ENCODE measurements at places on chromosomes 7 and 10.
A peak's percentile ranks its signal among the peaks of the same experiment; 100 is the strongest.

GRCh38 chr10:43899224-43899959, 250.7 kb upstream of the ZNF32 start:
- no peak for DNase-seq

GRCh38 chr7:123319911-123320310, 120.1 kb upstream of the SLC13A1 start:
- no peak for DNase-seq

- DNase-seq, result no peak
Observed at GRCh38 chr7:937856-938484, 16.5 kb downstream of the ADAP1 start.

- DNase-seq, result peak; percentile 86
Observed at GRCh38 chr10:31146491-31147209, 115.0 kb upstream of the ZNF438 start.

DNA sequence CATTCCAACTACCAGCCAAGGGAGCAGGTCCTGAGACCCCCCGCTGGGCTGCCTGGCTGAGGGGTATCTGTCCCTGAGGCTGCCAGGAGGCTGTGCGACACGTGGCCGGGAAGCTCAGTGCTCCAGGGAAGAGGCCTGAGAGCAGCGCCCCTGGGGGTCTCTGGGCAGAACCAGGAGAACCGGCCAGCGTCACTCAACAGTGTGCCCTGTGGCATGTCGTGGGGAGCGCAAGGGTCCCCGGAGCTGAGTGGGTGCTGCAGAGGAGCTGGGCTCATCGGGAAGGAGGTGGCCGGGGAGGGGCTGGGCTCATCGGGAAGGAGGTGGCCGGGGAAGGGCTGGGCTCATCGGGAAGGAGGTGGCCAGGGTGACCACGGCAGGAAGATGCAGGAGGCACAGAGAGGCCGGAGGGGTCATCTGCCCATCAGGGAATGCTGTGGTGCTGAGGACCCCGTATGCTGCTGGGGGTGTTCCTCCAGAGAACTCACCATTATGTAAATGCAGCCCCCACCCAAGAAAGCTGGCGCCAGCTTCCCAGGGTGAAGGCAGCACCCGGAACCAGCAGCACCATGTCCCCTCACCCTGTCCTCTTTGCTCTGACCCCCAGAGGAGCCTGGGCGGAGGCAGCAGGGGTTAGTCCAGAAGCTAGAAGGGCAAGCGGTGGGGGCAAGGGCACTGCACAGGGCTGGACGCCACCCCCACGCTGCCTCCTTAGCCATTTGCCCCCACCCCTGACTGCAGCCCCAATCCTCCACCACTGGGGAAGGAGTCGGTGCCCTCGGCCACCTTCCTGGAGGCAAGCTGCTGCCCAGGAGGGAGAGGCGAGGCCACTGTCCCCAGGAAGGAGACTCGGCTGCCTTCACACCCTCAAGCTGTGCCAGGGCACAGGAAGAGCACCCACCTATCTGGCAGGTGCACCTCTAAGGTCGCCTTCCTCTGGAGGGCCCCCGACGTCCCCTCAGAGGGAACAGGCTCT, 33.3 kb downstream of the CALML3 start:
- DNase-seq, result no peak

GRCh38 chr7:92944633-92945032, 108.3 kb upstream of the CDK6 start:
- peak; percentile 47 for DNase-seq

DNA sequence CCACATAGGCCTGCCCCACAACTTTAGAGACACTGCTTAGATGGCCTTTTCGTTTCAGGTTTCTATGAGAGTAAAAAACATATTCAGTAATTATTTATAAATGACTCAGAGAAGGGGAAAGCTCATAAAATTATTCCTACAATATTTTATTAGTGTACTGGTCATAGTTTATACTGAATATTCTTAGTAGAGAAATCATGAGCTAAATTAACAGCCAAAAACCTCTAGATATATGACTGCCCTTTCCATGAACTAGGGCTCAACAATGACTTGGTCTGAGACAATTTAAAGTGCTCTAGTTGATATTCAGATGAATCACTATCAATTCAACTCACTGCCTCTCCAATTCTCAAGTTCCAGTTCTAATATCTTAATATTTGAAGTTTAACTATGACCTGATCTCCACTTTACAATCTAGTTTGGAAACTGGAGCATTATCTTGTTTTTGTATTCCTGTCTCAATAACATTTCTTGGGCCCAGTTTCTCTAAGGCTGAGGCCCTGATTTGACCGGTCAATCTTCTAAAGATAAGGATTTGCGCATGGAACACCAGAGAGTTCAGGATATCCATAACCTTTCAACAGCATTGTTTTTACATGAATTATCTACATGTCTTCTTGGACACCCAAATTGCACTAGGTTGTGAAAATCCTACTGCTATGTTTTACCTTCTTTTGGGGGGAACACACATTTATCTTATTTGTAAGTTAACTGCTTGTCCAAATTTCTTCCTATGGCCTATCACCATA, 141.6 kb downstream of the DGKB start:
- no peak for DNase-seq

GRCh38 chr10:133061296-133062038, 26.3 kb upstream of the ADGRA1 start:
- no peak for DNase-seq

- DNase-seq, result peak; percentile 19
Observed at GRCh38 chr7:158120716-158121115, 466.9 kb downstream of the PTPRN2 start.

GRCh38 chr10:86688398-86688921, 20.1 kb downstream of the LDB3 start:
- DNase-seq, result peak; percentile 79

DNA sequence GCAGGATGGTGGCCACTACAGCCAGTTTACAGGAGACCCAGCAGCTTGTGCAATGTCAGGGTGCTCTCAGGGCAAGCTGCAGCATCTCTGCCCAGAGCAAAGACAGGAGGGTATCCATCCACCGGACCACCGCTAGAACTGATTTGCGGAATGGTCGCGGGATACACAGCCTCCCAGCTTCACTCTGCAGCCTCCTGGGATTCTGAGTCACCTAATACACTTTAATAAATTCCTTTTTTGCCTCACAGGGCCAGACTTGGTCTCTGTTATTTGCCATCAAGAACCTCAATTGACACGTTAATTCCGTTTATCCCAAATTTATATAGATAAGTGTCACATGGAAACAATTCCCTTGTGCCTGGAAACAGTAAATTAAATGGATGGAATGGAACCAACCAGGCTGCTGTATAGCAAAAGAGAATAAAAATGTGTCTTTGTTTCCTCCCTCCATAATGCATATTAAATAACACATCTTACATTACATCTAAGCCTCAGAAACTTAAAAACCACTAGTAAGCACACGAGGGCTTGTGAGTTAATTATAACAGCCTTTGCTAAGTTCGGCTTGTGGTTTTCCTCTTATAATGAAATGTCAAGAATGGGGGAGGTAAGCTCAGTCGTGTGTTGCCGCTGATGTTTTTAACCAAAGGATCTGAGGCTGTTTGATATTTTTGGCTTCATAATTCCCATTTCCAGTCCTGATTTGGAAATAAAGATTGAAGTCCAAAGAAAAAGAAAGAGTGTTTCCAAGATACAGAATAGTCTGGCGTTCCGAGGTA, 52.1 kb downstream of the ADRB1 start:
- DNase-seq, result no peak

GRCh38 chr10:25828475-25828874, 105.6 kb upstream of the MYO3A start:
- DNase-seq, result no peak

GRCh38 chr10:125451319-125451718, 231.6 kb downstream of the TEX36 start:
- no peak for DNase-seq

DNA sequence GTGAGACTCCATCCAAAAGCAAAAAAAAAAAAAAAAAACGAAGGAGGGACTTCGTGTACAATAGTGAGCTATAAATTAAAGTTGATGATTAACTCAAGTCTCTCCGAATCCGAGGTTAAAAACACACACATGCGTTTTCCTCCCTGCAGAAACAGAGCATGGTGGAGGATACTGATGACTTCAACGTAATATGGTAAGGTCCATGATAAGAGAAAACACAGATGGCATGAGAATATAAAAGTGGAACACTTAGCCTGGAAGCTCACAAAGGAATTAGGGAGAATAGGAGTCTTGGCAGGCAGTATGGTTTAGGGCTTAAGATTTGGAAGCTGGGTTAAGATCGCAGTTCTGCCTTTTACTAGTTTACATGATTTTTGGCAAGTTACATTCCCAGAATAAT, 20.1 kb upstream of the GSTK1 start:
- peak; percentile 26 for DNase-seq

DNA sequence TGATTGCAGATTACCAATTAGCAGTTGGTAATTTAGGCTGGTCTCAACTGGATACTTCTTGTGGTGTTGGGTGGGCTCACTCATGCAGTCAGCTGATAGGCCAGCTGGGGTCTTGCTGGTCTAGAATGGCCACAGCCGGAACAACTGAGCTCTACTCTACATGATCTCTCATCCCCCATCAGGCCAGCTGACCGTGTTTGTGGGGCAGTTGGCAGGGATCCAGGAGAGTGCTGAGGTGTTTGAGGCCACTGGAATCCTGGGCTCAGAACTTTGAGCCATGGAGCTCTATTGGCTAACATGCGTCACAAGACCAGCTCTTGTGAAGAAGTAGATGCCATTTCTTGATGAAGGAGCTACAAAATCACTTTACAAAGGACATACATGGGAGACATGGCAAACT, 242.4 kb downstream of the GFRA1 start:
- DNase-seq, result no peak

- no peak for DNase-seq
Observed at GRCh38 chr7:73644688-73645286, 20.5 kb upstream of the MLXIPL start.

GRCh38 chr10:100184840-100185239, 989 bp downstream of the ERLIN1 start:
- no peak for DNase-seq

GRCh38 chr7:143210541-143210940, 11.3 kb upstream of the TAS2R40 start:
- no peak for DNase-seq

DNA sequence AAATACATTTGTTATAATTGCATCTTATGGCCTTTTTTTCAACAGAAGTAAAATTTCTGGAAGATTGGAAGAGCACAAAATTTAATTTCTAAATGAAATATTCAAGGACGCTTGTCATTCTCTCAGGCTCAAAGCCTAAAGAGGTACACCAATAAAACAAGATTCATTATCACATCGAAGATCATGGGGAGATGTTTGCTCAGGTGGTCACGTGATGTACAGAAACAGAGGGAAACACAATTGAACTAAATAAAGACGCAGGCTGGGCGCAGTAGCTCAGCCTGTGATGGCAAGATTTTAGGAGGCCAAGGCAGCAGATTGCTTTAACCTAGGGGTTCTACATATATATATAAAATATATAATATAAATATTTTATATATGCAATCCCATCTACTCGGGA, 37.3 kb upstream of the TMEM254 start:
- DNase-seq, result no peak

DNA sequence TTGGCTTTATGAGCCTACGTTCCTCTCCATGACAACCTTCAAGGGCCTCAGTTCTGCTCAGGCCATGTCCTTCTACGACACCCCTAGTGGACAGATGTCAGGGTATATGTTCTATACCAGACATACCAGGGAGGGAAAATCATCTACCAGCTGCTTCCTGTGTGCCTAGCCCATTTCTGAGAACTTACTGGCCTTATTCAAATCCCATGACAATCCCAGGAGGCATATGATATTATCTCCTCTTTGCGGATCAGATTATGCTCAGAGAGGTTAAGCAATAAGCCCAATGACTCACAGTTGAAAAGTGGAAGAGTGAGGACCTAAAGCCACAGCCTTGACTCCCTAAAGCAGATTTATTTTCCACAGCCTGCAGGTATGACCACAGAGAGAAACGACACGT, 139.3 kb downstream of the GLI3 start:
- peak; percentile 70 for DNase-seq

DNA sequence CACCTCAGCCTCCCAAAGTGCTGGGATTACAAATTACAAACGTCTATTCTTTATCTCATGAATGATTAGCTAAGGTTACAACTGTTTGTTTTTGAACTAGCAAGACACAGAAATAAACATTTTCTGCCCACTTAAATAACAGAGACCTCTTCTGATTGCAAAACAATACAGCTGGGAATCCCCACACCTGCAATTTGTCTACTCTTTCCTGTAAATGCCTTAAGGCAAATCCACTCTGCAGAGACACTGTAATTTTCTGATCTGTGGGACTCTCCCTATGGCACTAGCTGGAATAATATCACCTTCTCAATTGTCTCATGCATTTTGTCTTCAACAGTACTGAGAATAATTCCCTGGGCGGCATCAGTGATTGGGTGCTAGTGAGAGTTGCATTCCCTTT, 149.3 kb upstream of the FAM3C start:
- no peak for DNase-seq

- DNase-seq, result peak; percentile 37
Observed at GRCh38 chr10:11163780-11164550, 146.3 kb downstream of the CELF2 start.

- peak; percentile 71 for DNase-seq
Observed at GRCh38 chr7:98613601-98614425, 3.3 kb upstream of the NPTX2 start.

DNA sequence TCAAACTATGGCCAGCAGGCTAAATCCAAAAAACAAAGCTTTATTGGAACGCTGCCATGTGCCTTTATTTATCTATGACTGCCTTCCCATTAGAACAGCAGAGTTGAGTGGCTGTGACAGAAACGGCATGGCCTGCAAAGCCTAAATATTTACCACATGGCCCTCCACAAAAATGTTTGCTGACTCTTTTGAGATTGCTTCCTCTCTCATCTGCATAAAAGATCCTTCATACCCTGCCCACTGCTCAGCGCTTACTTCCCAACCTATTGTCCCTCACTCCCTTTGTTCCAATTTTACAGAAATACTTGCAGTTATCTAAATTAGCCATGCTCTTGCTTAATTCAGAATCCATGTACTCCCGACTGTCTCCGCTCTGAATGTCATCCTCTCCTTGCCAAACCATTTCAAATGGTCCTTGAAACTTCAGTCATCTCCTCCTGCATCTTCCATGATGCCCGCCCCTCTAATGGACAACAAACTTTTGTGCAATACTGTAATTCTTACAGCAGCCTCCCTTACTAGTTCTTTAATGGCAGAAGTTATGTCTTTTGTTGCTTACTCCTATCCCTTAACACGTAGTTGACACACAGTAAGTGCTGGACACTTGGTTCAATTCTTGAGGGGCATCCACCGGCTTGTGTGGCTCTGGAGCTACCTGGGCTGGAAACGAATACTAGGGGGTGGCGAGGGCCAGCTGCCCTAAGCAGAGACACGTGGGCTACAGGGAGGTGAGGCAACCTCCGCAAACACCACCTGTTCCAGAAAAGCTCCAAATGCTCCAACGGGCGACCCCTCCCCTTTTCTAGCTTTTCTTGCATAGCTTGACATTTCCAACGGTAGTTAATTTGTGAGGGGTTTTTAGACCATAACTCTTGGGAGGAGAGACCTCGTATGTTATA, 832 bp downstream of the XRCC2 start:
- peak; percentile 11 for DNase-seq

DNA sequence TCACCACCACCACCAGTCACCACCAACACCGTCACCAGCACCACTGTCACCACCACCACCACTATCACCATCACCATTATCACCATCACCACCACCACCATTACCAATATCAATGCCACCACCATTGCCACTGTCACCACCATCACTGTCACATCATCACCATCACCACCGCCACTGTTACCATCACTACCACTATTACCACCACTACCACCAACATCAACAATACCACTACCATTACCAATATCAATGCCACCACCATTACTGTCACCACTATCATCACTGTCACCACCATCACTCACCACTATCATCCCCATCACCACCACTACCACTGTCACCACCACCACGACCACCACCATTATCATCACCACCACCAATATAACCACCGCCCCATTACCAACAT, 14.0 kb upstream of the DENND2A start:
- DNase-seq, result no peak

- DNase-seq, result no peak
Observed at GRCh38 chr7:115146148-115146547, 224.3 kb downstream of the MDFIC start.

Data from muscle of back (tissue), 13 donors.